ENCODE measurements at places on chromosomes 5 and 9.

DNA sequence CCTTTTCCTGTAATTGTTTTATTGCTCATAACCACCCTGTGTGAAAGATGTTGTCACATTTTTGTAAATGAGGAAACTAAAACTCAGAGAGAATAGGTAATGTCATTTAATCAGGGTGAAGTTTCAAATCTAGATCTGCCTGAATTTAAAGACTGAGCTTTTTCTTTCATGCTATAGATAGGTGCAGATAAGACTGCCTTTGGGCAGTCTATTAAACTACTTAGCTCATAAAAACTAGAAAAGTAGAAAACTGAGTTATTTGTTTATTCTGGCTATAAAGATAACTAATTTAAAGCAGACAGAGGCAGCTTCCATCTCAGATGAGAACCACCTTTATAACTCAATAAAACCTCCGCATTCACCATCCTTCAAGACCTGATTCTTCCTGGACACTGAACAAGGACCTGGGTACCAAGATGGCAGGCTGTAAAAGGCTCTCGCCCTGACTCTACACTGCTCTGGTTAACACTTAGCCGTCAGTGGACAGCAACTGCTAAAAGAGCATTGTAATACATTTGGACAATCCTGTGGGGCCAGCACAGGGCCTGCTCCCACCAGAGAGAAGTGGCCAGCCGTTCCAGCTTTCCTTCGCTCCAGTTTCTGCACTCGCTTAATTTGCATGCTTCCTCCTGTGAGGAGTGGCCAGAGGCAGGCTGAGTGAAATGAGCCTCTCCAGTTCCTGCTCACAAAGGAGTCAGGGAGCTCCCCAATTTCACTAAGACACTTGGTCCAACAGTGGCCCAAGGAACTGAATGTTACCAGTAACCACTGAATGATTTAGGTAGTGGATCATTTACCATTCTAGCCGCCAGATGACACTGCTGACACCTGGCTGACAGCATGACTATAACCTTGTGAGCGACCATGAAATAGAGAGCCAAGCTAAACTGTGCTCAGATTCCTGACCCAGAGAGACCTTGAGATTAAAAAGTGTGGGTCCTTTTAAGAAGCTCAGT lies 566.4 kb downstream of the EFNA5 start:
- DNase-seq, result no peak

DNA sequence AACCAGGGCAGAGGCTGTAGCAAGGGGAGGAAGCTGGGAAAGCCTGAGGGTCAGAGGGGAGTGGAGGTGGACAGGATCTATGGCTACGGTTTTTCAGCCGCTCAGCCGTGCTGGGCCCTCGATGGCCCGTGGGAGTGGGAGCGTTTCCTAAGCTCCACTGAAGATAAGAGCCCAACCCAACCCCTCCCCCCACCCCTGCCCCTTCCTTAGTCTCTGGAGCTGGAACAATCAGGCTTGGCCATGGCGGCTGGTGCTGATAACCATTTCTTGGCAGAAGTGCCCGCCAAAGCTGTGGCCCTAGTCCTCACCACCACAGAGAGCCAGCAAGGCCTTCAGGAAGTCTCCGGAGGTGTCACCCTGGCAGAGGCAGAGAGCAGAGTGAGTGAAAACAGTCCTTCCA lies 20.3 kb upstream of the TNIP1 start:
- no peak for DNase-seq

DNA sequence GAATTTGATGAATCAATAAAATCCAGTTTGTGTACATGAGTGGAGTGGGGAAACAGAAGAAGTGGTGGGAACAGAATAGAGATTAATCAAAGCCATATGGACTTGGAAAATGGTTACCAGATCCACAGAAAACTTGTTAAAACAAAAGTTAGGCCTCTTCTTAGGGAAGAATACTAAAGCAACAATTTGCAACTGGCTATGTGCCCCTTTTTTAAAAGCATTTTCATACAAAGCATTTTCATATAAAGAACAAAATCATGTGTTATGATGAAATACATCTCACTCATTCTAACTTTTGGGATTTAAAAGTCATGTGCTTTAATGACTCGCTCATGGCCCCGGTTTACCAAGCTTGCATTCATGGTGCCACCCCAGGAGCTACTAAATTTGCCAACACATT lies 276.9 kb downstream of the EFNA5 start:
- DNase-seq, result no peak

DNA sequence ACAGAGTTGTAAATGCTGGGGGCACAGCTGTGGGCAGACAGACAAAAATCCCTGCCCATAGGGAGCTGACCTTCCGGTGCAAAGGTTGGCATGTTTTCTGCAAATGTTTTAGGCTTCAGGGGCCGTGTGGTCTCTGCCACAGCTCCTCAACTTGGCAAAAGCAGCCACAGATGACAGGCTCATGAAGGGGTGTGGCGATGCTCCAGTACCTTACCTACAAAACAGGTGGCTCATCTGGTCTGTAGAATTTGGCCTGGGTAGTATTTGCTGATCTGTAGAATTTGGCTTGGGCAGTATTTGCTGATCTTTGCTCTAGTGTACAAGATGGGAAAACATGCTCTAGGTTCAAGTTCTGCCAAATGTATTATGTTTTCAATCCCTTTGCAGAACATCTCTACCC lies 283.9 kb downstream of the GADD45G start:
- DNase-seq, result no peak

DNA sequence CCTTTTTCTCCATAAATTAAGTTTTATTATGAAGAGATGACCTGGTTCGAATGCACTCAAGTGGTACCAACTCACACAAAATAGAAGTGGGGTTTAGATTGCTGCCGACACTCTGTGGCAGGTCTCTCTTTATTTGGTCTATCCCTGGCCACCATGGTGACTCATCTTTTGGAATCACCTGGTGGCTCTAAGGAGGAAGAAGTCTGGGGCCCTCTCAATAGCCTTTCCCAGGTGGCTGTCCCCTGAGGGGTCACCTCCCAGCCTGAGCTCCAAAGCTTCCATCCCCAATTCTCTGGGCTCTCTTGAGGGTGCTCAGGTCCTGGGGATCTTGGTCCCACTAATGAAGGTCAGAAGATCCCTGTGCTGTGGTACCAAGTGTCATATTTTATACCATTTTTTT lies 136.8 kb downstream of the MVB12B start:
- no peak for DNase-seq

GRCh38 chr5:137665678-137666460 lies 70.0 kb downstream of the KLHL3 start:
- DNase-seq, result no peak

DNA sequence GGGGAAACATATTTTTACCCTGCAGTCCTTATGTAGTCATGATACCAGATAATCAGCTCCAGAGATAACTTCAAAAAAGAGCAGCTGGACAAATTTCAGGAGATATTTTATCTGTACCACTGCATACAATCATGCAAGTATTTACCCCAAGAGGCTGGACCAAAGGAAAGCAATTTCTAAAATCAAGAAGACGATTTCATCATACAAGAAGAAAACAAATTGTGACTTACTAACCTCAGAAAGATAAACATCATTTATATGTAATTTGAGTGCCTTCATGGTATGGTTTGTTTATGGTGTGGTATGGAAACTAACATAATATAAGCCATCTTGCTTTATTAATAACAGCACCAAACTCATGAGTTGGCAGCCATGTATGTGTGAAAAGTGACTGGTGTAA lies 603.6 kb downstream of the PSAT1 start:
- no peak for DNase-seq

DNA sequence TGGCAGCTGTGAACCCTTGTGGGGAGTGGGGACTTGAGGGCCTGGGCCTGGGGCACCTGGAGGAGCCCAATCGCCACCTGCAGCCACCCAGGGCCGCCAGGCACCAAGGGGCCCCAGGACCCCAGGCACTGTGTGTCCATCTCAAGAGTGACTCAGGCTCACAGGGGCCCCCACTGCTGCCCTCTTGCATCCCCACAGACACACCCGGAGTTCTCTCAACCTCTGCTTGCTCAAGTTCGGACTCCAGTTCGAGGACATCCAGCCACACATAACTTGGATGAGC lies 51.9 kb downstream of the MRPL36 start:
- no peak for DNase-seq

DNA sequence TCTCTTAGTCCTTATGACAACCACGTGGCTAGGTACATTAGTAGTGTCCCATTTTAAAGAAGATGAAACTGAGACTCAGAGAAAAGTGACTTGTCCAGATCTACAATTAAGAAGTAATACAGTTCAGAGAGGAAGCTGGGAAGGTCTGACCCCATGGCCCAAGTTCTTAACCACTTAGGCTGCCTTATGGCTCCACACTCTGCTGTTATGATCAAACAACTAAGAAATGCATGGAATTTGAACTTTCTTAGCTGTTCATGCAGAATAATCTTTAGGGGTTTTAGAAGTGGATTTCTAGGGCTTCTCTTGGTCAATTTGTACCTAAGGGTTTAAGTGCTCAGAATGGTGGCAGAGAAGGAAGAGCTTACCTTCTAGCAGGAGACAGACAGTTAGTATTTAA lies 128.0 kb upstream of the MSX2 start:
- DNase-seq, result no peak

DNA sequence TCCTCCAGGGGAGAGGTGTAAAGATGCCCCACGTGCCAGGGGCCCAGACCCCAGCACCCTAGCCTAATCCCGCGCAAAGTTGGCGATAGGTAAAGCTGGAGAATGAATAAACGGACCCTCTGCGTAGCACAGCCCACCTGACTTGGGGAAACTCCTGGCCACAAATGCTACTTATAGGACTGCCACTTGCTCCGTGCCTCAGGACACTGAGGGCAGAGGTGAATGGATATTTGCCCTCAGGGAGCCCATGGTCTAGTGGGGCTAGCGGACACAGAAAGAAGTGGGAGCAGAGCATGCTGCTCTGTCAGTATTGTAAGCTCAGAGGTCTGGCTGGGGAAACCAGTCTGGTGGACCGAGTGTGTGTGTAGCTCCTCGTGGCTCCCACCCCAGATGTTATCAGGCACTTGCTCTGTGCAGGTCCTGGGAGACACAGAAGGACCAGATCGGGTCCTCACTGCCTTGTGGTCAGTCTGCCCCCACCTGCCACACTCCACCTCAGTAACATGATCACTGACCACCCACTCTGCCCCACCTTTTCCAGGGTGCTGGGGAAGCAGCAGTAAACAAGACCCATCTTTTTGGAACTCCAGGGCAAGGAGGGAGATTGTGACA lies 841 bp downstream of the GRK6 start:
- DNase-seq, result no peak

DNA sequence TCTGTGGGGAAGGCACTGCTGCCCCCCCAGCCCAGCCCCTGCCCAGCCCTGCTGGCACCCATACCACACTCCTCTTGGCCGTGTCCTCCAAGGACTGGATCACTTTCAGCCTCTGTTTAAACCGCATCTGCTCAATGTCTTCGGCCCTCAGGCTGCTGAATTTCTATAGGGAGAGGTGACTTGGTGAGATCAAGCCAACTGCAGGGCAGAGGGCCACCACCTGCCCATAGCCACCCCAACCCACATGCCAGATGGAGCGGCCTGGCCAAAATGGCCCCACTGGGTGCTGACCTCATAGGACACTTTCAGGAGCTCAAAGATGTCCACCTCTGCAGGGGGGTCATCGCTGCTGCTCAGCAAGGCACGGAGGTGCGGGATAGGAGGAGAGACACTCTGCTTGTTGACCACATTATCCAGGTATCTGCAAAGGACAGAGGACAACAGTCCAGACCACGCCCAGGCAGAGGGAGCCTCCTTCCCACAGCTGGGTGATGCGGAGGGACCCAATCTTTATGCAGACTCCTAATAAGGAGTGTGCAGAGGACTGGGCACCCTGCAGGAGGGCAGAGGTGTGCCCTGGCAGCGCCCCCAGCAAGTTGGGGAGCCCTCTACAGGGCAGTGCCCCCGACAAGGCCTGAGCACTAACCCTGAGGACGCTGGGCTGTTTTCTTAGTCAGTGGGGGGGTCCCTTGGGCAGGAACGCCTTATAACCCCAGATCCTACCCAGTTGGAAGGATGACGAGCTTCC lies 14.4 kb upstream of the MRNIP start:
- DNase-seq, result no peak

DNA sequence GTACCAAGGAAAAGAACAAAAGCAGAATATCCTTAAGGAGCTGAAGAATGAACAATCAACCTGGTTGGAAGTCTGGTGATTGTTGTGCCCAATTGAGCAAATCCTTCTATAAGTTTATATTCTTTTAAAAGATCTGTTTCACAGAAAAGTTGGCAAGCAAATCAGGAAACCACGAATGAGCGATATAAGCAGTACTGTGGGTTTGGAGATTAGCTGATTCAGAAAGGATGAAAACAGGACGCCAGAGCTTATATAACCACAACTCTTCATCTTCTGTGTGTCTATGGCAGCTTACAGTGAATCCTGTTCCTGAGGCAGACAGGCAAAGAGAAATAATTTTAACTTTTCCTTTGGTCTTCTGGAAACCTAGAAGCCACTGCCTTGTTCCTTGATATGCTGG lies 61.7 kb downstream of the SLC38A9 start:
- DNase-seq, result peak; percentile 73

GRCh38 chr5:176774216-176775171 lies 35.9 kb upstream of the UNC5A start:
- DNase-seq, result no peak

GRCh38 chr9:14228602-14229001 lies 85.3 kb downstream of the NFIB start:
- DNase-seq, result no peak

DNA sequence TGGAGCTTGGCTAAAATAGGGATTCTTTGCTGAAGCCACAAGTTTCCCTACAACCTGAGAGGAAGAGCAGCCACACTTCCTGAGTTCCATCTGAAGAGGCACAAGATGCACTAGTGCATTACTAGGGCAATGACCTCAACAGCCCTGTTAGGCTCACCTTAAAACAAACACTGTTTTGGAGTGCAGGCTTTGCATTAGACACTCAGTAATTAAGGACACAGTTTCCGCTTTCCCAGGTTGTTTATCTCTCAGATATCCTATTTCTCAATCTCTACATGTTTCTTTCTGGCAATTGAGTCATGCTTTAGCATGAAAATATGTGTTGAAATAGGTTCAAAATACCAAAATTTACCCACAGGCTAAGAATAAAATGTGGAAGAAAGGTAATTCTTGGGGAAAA lies 34.2 kb downstream of the EMB start:
- no peak for DNase-seq

DNA sequence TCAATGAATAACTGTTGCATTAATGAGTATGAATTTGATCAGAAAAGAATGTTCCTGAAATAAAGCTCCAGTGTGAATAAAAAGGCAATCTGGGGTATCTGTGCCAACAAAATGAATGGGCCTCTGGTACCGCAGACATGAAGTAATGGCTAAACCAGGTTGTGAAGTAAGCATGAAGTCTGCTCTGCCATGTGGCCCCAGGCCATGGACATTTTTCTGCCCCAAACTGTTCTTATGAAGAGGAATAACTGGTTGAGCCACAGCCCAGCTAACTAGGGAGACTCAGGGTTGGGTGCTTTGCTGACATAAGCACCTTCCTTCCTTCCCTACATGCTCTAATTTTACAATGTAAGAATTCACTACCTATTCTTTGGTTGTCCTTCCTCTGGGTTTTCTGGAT lies 147.4 kb upstream of the LRRTM2 start:
- no peak for DNase-seq

Measured in LHCN-M2 (cell line).